ENCODE measurements at places on chromosomes 5 and 9.
A peak's percentile ranks its signal among the peaks of the same experiment; 100 is the strongest.

- no peak for DNase-seq
These were observed 368.4 kb upstream of the GRAMD2B start for GRCh38 chr5:126054577-126055347.

- DNase-seq = no peak
These were observed 36.8 kb upstream of the SSBP2 start for GRCh38 chr5:81787474-81788242.

DNA sequence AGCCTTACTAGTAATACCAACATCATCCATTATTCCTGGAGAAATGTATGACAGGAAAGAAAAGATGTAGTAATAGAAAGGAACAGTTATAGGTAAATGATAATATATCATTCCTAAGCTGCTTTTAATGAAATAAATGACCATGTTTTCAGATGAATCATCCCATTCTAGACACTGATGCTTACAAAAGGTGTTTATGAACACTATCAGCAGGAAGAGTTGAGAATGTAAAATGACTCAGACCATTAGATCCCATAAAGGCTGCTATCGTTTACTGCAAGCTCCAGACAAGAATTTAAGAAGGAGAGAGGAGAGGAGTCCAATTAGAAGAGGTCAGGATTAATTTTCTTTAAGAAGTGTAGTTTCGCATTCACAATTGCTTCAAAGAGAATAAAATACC lies 1033.5 kb downstream of the EFNA5 start:
- DNase-seq = no peak

DNA sequence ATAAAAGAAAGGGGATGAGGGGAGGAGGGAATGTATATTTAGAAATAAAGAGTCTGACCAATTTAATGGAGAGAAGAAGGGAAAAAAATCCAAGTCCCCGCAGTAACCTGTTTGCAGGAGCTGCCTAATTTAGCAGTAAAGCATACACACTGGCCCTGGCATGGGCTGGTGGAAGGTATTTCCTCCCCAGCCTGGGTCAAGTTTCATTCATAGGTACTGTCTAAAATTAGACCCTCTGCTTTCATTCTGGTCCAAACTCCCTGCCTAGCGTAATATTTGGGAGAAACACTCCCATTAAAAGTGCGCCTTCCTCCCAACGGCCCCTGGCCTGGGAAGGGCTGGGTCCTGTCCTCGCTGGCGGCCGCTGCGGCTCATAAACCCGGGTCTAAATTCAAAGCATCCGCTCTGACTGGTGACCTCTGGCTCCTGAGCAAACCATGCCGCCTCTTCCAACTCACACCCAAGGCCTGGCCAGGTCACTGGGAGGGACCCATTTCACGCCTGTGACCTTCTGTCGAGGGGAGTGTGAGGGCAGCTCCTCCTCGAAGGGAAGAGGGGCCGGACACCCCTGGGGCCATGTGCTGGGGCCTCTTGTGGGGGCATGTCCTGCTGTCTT lies 123.2 kb downstream of the FGF18 start:
- DNase-seq = no peak

- DNase-seq = no peak
These were observed 402.3 kb upstream of the SMARCA2 start for GRCh38 chr9:1612886-1613285.

DNA sequence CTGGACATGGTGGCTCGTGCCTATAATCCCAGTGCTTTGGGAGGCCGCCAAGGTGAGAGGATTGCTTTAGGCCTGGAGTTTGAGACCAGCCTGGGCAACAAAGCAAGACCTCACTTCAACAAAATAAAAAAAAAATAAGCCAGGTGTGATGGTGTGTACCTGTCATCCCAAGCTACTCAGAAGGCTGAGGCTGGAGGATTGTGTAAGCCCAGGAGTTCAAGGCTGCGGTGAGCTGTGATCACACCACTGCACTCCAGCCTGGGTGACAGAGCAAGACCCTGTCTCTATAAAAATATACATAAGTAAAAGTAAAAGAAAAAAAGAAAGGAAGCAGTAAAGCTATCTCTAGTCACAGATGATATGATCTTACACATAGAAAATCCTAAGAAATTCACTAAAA lies 59.5 kb upstream of the SYNPO start:
- no peak for DNase-seq

DNA sequence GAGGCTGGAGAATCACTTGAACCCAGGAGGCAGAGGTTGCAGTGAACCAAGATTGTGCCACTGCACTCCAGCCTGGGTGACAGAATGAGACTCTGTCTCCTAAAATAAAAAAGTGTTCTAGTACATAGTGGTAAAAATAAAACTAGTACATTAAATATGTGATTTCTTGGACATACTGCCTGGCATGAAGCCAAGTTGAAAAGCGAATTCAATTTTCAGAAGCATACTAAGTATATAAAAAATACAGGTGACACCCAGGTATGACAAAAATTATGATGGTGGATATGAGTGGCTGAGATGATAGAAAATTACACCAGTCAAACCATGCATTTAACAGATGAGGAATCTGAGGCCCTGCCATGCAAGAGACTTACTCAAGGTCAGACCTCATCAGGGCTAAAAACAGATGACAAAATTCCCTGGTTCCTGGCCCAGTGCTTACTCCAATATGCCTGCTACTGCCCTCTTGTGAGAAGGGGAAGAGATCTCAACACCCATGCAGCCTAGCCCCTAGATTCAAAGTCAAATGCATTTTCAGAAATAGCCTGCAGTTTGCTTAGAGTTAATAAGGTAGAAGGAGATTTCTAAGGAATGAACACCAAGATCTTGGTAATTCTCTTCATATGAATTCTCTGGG lies 46.6 kb upstream of the GNPDA1 start:
- no peak for DNase-seq

GRCh38 chr5:33072296-33072695 lies 361.2 kb downstream of the NPR3 start:
- no peak for DNase-seq

- DNase-seq = no peak
These were observed 118.7 kb downstream of the CCDC192 start for GRCh38 chr5:127821896-127822295.

DNA sequence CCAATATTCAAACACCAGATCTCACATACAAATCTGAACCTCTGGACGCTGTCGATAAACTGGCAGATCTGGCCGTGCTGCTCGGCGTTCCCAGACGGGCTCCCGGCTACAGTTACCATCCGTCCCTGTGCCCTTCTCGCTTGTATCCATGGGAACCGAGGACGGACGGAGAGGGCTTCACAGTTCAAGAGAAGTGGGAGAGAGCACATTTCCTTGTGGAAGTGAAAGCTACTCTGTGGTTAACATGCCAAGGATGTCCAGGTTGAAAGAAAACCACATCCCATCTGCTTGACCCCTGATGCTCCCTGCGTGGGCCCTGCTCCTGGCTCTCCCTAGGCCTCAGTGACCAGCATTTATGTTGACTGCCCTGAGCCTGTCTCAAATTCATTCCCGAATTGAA lies 6.3 kb upstream of the DBN1 start:
- DNase-seq = no peak

- no peak for DNase-seq
These were observed 5.6 kb upstream of the SPDL1 start for GRCh38 chr5:169577951-169578350.

- no peak for DNase-seq
These were observed 19.9 kb upstream of the S1PR3 start for GRCh38 chr9:88971131-88971960.

GRCh38 chr9:26710008-26710407 lies 182.6 kb downstream of the CAAP1 start:
- DNase-seq = no peak

DNA sequence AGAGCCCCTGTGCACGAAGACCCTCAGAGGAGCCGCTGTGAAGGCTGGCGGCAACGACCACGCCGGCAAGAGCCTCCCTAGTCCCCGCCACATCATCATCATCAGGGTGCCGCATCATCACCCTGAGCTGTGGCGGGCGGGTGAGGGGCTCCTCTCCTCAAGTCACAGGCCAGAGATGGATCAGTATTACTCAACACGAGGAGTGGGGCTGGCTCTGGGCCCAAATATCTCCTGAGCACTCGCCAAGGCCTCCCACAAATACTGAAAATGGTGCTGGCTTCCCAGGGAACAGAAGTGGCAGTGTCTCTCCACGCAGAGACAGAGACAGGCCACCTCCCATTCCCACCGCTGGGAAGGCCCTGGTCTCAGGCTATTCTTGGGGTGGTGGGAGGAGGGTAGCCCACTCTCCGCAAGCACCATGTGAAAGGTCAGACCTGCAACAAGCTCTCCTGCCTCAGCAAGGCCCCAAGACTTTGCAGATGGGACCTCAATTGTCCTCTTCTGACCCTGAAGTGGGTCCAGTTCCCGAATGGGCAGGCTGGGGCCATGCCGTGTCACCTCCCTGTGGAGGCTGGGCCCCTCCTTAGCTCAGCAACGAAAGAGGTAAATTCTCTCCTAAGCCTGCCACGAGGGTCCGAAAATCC lies 39.3 kb upstream of the ZNF354A start:
- no peak for DNase-seq

DNA sequence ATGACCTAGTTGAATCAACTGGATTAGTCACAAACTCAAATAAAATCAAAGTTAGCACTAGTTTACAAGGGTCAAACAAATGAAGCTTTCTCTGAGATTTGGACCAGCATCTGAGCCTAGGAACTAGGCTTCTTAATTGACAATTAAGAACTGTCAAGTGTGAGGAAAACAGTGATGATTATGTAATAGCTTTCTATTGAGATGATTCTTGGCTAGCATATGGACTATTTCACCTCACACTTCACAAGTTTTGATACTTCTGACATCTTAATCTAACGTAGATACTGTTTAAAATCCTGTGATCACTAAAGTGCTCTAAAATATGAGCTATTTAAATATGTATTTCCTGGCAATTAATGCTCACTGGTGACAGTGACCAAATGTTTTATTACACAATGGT lies 542.9 kb downstream of the EFNA5 start:
- DNase-seq = no peak

GRCh38 chr5:97454015-97454414 lies 271.0 kb upstream of the RIOK2 start:
- DNase-seq = no peak

DNA sequence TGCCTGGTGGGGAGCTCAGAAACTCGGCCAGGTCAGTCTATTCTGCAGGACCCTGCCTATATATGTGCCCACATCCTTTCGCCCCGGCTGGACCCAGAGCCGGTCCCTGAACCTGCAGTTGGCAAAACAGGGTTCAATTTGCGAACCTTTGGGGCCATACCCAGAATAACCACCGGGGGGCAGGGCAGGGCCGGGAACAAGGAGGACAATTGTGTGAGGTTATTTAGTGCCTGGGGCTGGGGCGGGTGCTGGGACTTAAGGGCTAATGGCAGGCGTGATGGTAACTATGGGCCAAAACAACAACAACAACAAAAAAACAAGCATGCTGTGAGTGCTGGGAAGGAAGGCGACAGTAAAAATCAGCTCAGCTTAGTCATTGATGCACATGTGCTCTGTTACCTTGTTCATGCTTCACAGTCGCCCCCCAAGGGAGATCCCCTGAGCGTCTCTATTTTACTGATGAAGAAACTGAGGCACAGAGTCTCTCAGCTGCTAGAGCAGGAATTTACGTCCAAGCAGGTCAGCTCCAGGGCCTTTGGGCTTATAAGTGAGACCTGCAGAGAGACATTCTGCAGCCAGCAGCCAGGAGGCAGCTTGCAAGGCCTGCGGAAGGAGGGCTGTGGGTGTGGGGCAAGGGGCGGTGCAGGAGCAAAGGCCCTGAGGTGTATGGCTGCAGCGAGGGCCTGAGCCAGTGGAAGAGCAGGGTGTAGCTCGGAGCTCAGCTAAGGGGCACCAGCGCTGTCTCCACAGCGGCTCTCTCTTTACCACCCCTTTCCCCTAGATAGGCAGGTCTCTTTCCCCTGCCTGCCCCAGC lies 106.0 kb downstream of the PHF2 start:
- peak; percentile 86 for DNase-seq

- DNase-seq = no peak
These were observed 41.6 kb upstream of the CCNG1 start for GRCh38 chr5:163395792-163396191.

DNA sequence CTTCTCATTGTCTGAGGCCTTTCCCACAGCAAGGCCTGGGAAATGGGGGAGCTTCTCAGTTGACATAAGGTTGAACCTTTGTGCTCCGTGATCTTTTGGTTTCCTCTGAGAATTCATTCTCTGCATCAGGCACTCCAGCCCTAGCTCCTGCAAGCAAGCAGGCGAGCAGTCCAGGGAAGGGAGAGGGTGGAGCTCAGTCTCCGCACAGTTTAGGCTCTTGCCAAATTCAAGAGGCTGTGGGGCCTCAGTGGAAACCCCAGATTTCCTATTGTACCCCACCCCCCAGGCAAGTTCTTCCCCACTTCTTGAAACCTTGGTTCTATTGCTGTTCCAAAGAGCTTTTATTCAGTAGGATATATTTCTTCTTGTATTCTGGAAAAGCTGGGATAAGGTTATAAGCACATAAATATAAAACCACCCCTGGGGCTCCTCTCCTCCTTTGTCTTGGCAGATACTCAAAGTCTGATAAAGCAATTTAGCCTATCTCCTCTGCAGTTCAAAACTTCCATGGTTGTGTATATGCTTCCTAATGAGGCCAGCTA lies 147.2 kb downstream of the PDZD2 start:
- DNase-seq = no peak

DNA sequence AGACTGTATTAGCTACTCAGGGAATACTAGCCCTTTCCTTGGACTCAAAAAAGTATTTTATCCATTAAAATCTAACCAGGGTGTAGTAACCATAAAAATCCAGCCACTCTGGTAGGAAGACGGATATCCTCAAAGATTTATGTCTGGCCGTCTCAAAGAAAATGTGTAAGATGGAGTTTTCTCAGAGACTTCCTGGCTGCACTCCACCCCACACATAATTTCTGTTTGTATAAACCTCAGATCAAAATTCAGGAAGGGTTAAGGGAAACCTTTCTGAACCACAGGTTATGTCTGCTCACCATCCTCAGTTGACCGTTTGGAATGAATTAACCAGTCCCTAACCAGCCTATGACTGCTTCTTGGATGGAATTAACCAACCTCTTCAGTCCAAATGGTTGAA lies 13.8 kb upstream of the SMIM23 start:
- DNase-seq = no peak

DNA sequence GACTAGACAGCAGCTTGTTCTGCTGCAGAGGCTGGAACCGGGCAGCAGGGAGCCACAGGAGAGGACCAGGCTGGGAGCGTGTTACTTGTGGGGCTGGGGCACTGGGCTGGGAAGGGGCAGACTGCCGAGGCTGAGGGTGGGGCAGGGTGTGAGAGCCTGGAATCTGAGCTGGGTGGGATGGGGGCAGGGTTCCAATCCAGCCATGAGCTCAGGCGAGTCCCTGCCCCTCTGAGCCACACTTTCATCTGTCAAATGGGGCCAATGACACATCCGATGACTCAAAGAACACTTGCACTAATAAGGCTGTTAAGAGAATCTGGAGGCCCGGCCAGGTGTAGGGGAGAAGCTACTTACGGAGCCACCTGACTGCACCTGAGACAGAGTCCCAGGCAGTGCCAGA lies 18.7 kb upstream of the WDR38 start:
- no peak for DNase-seq
